ENCODE measurements at places on chromosomes 3 and 15. TPM values are rescaled to one million over a fixed set of nuclear protein-coding genes. Genes with fewer than 3 reads are reported as not detected.

DNA sequence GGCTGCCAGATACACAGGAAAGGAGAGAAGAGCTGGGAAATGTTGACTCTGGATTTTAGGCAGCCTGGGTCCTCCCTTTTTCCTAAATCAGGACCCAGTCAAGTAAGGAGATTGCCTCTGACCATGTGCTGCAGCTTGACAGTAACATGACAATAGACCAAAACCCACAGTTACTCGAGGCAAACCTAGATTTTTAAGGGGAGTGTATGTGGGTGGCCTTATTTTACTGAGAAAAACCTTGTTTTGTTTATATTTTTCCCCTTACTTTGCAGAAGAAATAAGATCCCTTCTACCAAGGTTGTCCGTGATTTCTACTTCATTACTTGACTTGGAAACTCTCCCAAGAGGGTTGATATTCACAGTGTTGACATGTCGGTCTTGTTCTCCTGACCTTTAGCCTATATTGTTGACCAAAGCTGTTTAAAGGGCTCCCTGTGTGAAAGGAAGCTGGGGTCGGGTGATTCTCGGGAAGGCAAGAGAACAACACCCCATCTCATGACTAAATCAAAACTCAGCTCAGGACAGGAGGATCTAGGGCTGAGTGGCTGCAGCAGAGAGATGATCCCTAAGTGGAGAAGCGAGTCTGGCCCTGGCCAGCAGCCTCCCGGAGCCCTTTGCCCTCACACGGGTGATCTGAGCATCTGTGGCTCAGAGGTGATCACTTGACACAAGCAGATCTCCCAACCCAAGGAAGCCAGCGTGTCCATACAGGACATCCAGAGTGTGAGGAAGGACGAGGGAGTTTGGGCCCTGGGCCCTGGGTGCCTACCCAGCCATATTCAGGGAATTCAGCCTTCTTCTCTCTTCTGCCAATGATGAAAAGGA, 31.0 kb upstream of the SLCO2A1 start:
- DNase-seq: no peak

EIF4E3 gene
- total RNA-seq: 76.9 TPM

DUSP7 gene
- 40.9 TPM for total RNA-seq

DNA sequence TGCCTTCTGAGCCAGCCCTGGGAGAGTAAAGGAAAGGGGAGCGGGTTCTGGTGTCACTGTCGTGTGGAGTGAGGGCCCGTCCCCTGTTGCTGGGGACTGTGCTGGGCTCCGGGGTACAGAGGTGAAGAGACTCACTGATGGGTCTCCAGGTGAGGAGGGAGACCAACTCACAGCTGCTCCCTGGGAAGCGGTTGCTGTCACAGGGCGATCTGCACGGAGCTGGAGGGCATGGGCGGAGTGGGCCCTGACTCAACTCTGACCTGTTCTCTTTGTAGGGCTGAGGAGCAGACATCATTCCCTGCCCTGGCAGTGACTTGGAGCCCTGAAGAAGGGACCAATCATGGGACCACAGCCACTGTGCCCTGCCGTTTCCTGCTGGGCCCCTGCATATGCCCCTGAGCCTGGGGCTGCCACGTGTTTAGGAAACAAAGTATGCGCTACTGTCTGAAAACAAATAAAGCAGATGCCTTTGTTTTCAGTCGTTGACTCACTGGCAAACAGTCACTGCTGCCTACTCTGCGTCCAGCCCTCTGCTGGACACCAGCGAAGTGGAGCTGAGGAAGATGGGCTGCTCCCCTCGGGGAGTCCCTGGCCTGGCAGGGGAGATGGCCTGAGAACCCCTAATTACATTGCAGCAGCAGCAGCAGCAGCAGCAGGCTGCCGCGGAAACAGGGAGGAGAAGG, 22.9 kb upstream of the PLXNA1 start:
- no peak for DNase-seq

DNA sequence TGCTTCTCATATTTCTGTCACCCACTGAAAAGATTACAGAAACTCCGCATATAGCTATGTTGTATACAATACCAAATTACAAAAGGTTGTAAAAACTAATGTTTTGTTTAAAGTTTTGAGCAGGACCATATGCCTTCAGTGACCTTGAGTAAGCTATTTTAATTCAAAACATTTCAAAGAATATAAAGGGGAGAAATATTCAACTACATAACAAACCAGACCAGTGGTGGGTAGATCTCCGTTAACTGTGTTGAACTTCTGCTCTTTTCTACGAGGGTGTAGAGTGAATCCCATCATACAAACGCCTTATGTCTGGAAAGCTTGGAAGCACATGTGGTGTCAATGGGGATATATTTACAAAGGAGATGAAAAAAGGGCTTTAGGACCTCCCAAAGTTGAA, 68.4 kb upstream of the NR2F2 start:
- no peak for DNase-seq

GRCh38 chr3:64563751-64564150, 124.0 kb downstream of the ADAMTS9 start:
- DNase-seq: no peak

DNA sequence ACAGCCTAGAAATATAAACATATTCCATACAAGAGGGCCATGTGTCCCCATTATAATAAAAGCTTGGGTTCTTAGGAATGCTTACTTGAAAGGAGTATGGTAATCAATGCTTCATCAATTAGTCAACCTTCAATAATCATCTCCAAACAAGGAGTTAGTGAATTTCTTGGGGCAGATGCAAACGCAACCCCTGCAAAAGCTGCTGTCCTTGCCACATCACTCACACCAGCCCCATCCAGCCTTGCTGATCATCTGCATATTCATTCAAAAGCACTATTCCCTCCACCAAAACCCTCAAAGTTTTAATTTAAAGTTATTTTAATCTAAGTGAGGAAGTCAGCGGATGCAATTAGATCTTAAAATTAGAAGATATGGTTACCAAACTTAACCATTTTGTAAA, 54.0 kb upstream of the VGLL4 start:
- DNase-seq: no peak

GRCh38 chr3:185582871-185583270, 3.2 kb upstream of the SENP2 start:
- no peak for DNase-seq

MYEF2 gene
- total RNA-seq: 26.4 TPM

CLRN1 gene
- total RNA-seq: not detected

DNA sequence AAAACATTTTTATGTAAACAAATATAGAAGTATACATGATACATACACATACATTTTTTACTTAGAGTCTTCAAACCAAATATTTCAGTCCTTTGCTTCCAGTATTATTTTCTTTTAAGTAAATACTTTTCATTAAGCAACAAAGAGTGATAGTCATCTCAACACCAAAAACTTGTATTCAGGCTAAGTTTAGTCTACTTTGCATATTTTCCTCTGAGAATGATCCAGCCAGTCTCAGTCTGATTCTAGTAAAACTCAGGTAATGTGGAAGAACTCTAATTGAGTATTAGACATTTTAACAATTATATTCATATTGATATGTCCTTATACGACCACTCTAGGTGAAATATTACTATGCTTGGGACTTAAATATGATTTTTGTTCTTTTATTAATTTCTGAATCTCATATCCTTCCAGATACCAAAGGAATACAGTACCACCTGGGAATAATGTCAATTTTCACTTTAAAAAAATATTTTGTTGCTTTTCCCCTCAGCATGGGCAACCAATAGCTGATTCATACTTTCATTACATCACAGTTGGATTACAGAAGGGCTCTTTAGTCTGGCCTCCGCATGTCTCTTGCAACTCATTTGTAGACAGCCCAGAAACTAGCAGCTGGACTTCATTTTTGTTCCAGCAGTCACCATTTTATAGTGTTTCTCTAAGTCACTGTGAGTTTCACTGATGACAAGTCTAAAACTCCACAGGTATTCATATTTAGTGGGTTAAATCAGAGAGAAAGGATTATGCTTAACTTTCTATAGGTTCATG, 390.4 kb downstream of the ZBTB20 start:
- DNase-seq: no peak

MITF gene
- total RNA-seq: not detected

GRCh38 chr3:185254799-185255198, 950 bp upstream of the EHHADH start:
- no peak for DNase-seq

- no peak for DNase-seq
Observed at GRCh38 chr15:73799466-73799865, 46.3 kb upstream of the INSYN1 start.

DNA sequence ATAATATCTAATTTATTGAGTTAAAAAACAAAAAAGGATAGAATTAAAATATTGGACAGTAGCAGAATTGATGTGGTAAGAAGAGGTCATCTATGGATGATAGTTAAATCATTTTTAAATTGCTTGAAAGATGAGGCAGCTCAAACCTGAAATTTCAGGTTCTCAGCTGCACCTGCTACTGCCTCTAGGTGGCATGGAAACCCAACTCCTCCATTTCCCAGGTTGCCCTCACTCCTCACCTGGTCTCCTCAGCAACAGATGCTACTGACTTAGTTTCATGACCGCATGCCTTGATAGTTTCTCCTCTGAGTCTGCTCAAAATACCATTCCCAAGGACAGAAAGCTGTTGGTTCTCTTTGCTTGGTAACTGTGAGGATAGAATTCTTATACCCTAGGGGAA, 148.1 kb downstream of the ABHD5 start:
- no peak for DNase-seq

DNA sequence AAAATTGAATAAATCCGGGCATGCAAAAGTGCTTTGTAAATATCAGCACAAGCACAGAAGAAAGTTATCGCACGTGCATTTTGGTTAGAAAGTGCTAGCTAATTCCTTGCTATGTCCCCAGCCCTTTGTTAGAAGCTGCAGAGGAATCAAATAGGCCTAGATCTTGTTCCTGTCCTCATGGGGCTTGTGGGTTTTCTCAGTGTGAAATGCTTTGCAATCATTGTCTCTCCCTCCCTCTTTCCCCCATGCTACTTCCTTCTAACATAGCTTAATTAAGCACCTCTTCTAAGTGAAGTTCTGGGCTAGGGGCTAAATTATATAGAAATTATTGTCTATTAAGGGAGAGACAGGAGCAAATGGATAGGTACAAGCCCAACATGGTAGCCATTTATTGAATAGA, 271.7 kb downstream of the RPLP1 start:
- no peak for DNase-seq

DNA sequence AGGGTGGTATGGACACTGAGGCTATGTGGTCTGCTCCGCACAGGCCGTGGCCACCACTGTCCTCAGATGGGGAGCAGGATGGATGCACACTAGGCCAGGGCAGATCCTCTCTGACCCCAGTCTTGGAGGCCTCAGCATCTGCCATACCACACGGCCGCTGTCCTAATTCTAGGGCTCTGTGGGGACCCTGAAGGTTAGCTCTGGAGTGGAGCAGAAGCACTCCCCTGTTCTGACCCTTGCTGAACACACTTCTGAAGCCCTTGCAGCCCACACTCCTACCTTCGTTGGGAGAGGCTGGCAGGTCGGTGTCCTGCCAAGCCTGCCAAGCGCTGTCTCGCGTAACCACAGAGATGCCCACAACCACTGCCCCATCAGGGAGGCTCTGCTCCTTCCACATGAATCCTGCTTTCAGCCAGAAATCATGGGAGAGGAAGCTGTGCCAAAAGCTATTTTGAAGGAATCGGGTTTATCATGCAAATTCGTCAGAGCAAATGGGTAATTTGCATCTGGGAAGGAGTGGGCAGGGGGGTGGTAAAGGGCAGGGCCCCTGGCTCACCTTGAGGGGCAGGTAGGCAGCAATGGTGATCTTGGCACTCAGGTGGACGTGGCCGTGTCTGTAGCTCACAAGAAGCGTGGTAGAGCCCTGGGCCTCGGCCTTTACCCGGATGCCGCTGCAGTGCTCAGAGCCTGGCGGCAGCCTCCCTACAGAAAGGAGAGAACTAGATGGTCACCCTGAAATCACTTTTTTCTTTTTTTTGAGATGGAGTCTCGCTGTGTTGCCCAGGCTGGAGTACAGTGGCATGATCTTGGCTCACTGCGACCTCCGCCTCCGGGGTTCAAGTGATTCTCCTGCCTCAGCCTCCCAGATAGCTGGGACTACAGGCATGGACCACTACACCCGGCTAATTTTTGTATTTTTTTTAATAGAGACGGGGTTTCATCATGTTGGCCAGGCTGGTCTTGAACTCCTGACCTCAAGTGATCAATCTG, 54.4 kb downstream of the NUP210 start:
- no peak for DNase-seq

LRRC31 gene
- not detected for total RNA-seq

CHRNB4 gene
- not detected for total RNA-seq

DNA sequence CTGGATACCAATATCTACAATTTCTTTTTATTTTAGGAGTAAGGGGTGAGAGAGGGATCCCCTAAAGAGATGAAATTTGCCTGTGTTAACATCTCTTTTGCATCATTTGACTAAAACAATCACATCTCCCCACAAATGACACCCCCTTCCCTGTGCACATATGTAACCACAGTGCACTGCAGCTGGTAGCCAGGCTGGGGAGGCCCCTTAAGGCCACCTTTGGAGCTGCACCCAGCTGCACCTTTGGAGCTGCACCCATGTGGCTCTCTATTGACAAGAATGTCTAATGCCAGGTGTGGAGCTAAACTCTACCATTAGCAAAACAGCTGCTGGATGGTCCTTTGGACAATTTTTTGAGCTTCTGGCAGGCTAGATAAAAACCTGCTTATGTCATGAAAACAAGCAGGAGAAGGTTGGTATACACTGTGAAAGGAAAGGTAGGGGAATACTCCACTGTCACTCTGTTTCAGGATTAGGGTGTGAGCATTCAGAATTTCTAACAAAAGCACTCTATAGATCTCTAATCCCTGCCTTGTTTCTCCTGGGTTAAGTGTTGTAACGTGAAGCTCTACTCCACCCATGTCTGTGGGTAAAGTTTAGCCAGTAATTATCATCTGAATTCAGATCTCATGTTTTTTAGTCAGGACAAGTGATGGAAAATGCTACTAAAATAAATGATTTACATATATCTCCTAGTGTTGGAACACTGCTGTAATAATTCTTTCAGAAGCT, 52.1 kb downstream of the TFG start:
- DNase-seq: no peak

GRCh38 chr3:152253514-152253913, 15.2 kb upstream of the MBNL1 start:
- no peak for DNase-seq

AQP9 gene
- total RNA-seq: not detected

- no peak for DNase-seq
Observed at GRCh38 chr3:168161696-168162095, 66.0 kb upstream of the GOLIM4 start.

KIF15 gene
- total RNA-seq: 53.2 TPM

Measured in activated CD4-positive, alpha-beta memory T cell treated with anti-CD3 and anti-CD28 coated beads, Interleukin-2, amount 10 ng/mL, durations not matched to agents 7 days and 5 days (primary cell).